Central memory CD4-positive, alpha-beta T cell (primary cell): ENCODE measurements at places on chromosomes 3 and 15.

DNA sequence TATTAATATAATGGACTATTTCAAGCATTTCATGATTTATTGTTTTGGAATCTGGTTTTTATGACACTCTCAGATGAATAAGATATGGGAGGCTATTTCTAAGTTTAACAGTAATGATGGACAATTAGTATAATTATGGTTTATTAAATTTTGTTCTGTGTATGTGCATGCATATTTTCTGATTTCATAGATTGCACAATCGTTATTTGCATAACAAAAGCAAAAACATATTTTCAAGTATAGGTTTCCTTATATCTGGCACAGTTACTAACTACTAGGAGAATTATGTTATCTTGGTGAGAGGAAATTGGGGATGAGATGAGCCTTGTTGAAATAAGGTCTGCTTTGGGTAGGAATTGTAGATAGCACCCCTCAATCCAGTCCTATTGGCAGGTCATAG is 413.1 kb downstream of the MCTP2 start:
- DNase-seq = no peak

GRCh38 chr3:14283813-14284438 is 105.3 kb downstream of the LSM3 start:
- no peak for DNase-seq

DNA sequence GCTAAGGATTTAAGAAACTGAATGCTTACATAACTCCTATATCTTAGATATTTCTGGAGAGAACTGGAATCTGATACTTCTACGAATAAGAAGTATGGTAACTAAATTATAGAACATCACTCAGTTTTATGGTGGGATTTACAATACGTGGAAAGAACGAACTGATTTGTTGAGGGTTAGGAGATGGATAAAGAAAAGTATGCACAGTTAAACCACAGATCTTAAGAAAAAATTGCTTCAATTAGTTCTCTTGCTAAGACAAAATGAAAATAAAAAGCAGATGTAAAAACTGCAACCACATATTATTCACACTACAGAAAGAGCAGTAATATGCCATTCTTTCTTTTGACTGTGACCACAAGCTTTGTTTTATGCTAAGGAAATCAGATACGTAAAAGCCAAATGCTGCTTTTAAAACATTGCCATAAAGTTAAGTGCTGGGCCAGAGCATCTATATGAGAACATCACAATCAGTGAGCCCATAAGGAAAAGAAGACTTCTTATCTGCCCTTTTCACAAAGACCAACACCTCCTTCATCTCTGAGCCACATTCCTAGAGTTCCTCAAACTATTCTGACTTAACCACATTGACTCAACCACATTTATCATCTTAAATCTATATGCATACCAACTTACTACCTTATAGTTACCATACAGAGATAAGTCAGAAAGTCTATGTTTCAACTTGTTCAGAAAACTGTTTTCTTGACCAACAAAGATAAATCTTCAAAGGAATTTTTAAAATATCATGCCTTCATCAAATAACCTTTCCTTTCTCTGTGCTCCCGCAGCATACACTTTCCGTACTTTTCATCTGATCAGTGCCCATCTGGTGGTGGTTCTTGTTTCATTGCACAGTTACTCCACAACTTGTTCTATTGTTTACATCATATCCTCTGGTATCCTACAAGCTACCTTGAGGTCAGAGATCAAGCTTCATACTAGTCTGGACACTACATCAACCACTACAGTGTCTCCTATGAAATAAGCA is 61.7 kb downstream of the FSIP1 start:
- DNase-seq = no peak

DNA sequence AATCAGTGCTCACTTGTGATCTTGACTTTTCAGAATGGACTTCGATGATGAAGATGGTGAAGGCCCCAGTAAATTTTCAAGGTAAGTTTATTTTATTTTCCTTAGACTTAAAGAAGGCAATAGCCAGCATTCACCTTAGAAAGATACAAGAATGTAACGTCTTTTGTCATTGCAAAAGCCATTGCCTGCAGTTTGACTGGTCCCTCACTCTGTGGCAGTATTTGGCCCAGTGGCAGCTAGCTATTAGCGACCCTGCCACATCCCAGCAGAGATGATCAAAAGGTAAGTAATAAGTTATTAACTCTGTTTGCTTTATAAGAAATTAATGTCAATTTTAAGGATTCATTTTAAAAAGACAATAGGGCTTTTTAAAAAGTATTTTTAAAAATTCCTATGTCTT is 53.7 kb downstream of the ARNT2 start:
- no peak for DNase-seq

DNA sequence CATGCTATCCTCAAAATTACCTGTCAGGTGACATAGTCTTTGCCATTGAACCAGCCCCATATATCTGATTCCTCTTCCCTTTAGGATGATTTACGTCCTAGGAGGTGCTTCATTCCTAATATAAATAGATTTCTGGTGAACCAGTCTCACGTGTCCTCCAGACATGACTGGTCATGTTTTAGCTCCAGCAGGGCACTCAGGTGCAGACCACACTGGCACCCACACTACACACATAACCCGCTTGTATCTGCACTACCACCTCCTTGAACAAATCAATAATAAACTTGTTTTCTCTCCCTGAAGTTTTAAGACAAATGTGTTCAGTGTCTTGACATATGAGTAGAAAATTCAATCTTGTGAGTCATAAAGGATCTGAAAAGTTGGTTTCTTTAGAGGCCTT is 155.5 kb downstream of the GOLIM4 start:
- no peak for DNase-seq

GRCh38 chr3:150656316-150656715 is 47.4 kb downstream of the ERICH6 start:
- no peak for DNase-seq

DNA sequence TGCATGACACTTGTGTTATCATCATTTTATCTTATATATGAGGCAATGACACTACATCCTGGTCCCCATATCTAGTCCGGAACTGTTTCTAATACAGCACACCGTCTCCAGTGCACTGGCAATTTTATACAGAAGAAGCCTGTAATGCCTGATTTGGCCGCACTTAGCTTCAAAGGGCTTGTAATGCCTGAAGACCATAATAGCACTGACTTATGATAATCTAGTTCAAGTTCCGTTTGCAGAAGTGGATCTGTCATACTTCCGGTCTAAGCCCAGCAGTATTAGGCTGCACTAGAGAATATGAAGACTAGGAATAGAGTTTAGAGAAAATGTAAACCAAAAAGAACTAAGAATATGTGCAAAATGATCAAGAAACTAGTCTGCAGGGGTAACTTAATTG is 1.3 kb downstream of the BNIP2 start:
- peak; percentile 51 for DNase-seq

DNA sequence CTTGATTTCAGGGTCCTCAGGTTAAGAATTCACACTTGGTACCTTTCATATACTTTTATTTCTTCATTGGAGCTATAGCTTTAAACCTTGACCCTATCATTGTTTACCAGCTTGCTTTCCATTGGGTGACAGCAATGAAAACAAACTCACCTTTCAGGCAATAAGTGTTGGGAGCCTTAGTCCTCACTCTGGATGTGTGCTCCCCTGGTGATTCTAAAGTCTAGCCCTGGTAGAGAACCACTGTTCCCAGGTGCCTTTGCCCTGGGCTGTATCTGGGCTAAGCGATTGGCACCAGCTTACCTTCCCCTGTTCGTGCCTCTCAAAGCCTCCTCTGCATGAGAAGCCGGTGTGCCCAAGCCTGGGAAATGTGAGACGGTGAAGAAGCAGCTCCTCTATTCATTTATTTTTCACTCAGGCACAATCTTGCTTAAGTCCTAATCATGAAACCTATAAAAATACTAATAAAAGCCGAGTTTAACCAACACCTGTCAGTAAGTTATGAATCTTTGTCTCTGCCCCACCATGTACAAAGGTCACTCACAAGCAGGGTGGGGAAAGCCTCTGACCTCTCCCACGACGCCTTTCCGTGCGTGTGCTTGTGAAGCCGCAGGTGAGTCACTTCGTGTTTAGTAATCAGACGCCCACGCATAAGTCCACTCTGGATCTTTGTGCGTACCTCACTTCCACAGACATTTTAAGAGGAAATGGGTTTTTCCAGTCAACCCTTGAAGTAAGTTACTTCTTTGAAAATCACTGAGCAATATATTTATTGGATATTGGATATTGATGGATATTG is 12.8 kb upstream of the ARRDC4 start:
- DNase-seq = no peak

DNA sequence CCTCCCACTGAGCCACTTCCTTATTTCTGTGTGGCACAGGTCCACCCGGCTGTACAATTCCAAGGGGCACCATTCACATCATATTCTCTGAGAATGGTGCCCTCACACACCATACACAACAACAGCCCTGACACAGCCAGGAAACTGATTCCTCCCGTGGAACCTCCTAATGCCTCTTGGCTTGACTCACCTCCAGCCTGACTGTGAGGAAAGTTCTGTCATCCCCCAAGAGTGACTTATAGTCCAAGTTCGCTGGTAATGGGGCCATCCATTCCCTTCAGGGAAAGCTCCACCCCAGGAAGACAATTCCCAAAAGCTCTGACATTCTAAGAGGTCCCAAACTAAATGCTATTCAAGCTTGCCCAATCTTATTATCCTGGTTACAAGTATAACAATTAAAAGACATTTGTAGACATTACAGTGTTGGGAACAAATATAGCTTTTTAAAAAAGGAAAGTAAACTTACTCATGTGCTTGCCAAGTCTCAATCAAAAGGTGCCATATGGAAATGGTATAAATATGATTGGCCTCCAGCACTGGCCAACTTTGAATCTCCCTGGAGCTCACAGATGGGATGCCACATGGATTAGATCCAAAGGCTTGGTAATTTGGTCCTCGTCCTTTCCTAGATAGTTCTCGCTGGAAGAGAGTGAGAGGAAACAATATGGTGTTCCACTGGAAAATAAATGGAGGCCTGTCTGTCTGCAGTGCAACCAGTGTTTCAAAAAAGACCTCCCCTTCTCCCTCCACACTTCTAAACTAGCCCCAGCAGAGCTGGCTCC is 56.3 kb upstream of the PSMD6 start:
- no peak for DNase-seq

DNA sequence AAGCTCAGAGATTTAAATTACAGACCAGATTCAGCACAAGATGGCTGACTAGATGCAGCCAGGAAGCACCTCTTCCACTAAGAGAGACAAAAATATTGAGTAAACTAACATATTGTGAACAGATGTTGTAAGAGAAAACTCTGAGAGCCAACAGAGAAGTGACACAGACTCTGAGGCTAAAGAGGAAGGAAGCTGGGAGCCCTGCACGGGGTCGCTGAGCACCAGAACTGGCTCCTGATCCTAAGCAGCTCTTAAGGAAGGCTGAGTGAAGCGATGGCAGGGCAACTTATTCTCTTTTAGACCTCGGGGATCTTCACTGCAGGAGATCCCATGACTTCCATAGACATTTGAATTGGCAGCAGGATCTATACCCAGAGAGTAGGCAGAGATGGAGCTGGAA is 578.0 kb upstream of the GRM7 start:
- no peak for DNase-seq

GRCh38 chr3:13114811-13115575 is 41.8 kb upstream of the IQSEC1 start:
- no peak for DNase-seq

DNA sequence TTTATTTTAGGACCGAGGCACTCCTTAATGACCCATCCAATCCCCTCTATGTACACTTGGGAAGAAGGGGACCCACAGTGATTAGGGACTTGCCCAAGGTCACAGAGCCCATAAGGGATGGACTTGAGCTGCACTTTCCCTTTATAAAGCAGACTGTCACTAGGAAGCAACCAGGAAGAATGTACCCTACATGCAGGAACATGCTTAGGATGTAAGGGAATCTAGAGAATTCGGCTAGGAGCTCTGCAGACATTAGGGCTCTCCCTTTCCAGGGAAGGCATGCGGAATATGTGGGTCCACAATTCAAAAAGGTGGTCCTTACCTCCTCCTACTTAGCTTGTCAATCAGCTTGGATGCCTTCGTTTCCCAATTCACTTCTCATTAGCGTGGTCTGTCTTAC is 78.7 kb downstream of the TMEM266 start:
- DNase-seq = no peak

GRCh38 chr15:83853232-83853631 is 199.3 kb downstream of the ADAMTSL3 start:
- no peak for DNase-seq

DNA sequence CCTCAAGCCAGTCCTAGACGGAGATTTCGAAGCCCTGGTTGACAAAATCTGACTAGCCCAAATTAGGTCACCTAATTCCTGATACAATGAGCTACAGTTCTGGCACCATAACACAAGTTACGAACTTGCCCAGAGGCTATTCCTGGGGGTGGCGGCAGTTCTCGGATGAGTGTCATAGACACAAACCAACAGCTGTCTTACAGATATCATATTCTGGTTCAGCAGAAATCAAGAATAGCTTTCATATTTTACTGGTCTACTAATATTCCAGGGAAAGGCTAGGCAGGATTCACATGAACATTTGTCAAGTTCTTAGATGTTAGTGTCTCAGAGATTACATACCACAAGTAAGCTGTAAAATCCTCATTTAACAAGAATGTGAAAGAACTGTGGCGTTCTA is 8.8 kb downstream of the ANAPC13 start:
- DNase-seq = no peak

- no peak for DNase-seq
These were observed 181.7 kb upstream of the MME start for GRCh38 chr3:154898443-154898842.

DNA sequence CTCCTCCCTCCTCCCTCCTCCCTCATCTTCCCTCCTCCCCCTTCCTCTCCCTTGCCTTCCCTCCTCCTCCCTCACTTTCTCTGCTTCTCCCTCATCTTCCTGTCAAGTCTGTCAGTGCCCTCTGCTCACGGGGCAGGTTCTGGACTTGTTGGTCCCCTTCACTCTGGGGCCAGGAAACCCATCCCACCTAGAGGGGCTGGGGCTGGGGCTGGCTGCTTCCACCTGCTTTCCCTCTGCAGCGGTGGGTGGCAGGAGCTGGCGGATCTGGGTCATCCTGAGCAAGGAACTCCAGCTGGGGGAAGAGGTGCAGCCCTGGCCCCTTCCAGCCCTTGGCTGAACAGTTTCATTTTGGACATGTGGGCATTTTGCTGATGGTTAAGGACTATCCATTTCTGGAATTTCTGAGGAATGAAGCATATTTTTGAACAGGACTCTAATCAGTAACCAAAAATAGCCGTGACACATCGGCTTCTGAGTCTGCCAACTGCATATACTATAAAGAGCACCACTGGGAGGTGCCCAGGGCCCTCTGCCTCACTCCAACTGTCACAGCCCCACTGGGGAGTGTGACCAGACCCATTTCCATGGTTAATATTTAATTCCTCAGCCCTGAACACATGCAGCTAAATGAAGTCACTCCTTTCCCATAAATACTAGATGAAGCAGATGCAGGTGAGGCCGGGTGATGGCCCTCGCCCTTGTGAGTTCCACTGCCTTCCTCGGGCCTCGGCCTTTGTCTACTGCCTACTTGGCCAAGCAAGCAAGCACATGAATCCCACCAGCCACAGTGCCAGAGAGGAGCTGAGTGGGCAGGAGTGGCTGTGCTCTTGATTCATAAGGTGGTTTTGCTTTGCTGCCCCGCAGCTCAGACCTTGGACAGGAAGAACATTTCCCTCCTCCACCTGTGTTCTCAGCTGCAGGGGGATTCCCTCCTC is 39.8 kb downstream of the CHDH start:
- DNase-seq = no peak
